ENCODE measurements at places on chromosomes 2 and 18.
A peak's percentile ranks its signal among the peaks of the same experiment; 100 is the strongest.

- DNase-seq: no peak
Measured at GRCh38 chr2:157875641-157876065, 477 bp downstream of the ACVR1 start.

DNA sequence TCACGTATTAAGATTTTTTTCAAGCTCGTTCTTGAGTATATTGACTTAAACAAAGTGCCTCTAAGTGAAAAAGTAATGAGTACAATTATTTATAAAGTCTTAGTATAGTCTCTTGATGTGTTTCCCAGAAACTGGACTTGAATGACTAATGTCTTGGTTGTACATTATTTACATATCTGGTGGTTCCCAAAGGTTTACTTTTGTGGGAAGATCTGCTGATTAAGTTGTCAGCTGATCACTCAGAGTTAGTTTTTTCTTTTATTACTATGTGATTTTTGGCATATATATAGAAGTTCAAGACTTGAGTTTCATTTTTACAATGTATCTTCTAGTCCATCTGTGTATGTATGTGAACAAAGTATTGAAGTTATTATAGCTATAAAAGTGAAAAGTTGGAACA lies 29.5 kb downstream of the RNF144A start:
- DNase-seq: no peak

DNA sequence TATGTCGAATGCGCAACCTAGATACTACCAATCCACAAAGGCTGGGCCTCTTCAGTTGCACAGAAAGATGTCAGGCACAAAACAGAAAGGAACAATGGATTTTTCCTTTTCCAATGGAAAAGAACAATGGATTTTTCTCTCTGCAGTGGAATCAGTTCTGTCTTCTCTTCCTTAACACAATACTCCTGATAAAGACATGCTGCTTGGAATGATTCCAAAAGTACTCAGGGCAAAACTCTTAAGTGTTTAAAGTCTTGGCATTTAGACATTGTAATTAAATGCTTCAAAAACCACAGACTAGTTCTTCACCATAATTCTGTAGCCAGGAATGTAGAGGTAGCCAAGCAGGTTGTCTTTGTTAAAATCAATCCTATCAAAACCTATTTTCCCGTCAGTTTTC lies 46.7 kb upstream of the FLACC1 start:
- no peak for DNase-seq

DNA sequence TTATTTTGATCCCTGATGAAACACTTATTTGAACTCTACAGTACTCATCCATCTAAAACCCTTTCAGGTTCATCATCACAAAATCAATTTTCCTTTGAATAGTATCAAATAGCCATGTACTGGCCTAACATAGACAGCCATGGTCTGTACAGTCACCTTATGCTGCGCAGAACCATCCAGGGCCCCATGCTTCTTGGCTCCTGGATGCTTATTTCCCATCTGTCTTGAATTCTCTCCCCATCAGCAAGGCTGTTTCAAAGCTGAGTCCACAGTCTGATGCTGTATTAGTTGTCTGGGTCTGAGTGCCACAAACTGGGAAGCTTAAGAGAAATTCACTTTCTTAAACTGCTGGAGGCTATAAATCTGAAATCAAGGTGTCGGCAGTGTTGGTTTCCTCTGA lies 290.2 kb downstream of the OSR1 start:
- DNase-seq: no peak

GRCh38 chr2:69701100-69701945 lies 40.6 kb upstream of the ANXA4 start:
- no peak for DNase-seq

- no peak for DNase-seq
Measured at GRCh38 chr2:151476287-151476686, 66.6 kb downstream of the RIF1 start.

- DNase-seq: peak; percentile 41
Measured at GRCh38 chr2:221429741-221430491, 142.2 kb downstream of the EPHA4 start.

DNA sequence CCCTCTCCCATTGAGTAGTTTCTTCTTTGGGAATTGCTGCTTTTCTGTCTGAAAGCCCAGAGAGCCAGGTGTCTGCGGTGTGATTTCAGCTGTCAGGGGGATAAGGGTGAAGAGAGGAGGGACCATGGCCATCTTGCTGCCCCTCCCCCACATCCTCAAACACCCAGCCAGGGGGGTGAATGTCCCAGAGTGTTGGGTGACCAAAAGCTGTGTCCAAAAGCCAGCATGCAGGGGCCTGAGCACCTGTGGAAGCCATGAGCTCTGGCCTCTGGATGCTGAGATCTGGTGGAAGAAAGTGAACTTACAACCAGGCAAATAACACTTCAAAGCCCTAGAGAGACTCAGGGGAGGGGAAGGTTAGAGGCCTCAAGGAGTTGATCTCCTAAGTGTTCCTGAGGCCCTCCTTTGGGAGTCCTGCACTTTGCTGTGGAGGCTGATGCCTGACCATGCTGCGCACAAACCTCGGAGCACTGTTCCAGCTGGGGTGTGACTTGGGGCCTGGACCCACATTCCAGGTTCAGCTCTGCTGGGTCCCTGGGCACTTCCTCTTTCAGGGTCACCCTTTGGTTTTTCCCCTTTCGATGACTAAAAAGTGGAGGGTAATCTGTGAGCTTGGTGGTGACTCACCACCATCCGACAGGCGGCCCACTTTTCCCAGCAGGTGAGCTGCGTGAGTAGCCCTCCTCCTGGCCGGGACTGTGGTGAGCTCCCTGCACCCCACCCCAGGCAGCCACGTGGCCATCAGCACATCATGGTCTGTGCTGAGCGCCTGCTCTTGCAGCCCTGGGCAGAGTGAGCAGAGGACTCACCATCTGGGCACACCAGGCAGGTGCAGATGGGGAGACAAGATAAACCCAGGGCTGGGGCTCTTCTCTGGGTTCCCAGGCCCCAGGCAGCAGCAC lies 66.8 kb upstream of the FOSL2 start:
- no peak for DNase-seq

DNA sequence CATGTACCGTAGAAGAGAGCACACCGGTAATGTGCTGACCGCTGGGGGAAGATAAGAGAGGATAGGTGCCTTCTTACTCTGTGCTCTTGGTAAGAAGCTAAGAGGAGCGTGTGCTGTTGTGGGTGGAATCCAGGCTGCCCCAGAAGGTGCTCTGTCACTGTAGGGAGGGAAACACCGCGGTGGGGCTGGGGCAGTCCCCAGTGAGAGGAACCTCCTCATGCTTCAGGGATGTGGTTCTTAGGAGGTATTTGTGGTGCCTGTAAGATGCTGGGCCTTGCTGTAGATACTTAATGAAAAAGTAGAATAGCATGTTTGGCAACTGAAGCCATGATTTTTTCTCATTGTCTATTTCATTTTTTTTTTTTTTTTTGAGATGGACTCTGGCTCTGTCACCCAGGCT lies 1.1 kb downstream of the COLEC11 start:
- no peak for DNase-seq
